ENCODE measurements at places on chromosomes 6 and 20.
A peak's percentile ranks its signal among the peaks of the same experiment; 100 is the strongest.

DNA sequence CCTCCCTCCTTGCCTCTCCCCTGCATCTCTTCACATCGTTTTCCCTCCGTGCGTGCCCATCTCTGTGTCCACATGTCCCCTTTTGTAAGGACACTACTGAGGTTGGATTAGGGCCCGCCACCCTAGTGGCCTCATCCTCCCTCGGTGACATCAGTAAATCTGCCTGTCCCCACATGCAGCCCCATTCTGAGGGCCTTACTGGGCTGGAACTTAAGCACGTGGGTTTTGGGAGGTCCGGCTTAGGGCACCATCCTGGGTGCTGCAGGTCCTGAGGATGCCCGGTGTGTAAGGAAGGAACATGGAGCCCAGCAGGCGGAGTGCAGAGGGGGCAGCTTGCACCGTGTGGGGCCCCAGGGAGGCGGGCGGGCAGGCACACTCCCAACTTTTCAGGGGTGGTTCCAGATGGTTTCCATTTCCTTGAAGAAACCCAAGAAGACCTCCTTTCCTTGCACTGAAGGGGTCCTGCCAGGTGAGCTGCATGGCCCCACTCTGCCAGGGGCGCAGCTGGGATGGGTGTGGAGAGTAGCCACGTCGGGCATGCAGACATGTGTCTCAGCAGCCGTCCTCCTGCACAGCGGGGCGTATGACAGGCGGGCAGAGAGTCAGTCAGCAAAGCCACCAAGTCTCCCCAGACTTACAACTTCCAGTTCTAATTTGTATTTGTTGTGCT is 329.9 kb downstream of the QKI start:
- DNase-seq, result no peak

DNA sequence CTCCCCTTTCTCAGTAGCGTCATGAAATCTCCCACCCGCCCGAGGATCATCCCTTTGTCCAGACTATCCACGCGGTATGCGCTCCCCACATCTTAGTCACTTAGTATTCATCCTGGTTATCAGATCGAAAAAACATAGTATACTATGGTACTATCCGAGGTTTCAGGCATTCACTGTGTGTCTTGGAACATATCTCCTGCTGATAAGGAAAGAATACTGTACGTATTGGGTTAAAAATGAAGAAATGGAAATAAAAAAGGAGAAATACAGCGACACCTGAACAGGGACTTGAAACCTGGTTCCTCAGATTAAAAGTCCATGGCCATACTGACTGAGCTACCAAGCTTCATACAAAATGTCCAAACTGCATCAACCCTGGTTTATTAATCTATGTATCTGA is 14.0 kb downstream of the HMGN4 start:
- no peak for DNase-seq

GRCh38 chr6:140052736-140053729 is 678.6 kb upstream of the CITED2 start:
- peak; percentile 46 for DNase-seq

- DNase-seq, result no peak
Observed at GRCh38 chr20:32672982-32673851, 524 bp downstream of the C20orf203 start.

DNA sequence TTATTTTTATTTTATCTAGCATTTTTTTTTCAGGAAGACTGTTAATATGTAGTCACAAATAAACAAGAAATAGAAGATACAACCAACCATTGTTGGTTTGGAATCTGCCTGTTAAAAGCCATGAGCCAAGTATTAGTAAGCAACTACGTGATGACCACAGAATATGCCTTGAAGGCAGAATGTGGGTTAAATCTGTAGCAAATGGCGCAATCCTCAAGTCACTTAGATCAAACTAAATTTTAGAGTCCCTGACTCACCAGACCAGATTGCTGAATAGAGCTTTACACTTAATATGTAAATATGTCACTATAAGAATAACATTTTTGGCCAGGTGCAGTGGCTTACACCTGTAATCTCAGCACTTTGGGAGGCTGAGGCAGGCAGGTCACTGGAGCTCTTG is 800.1 kb upstream of the CITED2 start:
- no peak for DNase-seq

DNA sequence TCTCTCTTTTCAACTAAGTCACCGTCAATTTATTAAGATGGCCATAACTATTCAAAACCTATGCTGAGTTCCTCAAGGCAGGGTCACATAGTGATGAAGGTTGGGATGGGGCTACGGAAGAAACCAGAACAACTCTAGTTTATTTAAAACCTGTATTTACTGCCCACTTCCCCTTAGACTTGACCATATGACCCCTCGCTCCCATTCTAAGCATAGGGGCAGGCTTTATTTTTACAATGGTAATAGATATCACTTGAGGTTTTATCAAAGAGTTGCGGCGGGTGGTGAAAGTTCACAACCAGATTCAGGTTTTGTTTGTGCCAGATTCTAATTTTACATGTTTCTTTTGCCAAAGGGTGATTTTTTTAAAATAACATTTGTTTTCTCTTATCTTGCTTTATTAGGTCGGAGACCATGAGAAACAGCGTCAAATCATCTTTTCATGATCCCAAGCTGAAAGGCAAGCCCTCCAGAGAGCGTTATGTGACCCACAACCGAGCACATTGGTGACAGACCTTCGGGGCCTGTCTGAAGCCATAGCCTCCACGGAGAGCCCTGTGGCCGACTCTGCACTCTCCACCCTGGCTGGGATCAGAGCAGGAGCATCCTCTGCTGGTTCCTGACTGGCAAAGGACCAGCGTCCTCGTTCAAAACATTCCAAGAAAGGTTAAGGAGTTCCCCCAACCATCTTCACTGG is 5.5 kb downstream of the EDN1 start:
- DNase-seq, result no peak

GRCh38 chr20:7155282-7155681 is 387.8 kb downstream of the BMP2 start:
- DNase-seq, result no peak

DNA sequence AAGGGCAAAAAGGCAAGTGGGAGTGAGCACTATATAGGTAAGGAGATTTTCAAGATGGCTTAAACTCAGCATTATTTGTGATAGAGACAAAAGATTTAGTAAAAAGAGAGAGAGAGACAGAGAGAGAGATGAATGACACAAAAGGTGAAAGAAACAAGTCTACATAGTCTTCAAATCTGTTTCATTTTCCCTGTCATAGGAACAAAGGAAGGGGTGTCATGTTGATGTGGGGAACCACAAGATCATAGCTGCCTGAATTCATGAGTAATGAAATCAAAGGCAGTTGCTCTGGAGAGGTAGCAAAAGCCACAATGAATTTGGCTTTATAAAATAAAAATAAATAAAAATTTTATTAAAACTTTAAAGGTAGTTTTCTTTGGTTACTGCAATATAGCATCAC is 67.2 kb upstream of the PHIP start:
- no peak for DNase-seq

DNA sequence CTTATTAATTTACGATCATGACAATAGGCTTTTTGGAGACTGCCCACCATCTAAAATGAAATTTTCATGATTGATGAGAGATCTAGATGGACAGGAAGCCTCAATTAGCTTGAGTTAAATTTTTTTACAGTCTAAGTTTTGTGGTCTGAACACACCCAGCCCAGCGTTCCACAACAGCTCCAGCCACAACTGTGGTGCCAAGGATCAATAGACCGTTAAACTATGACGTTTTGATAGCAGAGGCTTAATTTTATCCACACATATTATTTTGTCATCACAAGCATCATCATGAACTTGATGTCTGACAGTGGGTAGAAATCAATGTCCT is 5.5 kb upstream of the GABRR1 start:
- DNase-seq, result no peak

DNA sequence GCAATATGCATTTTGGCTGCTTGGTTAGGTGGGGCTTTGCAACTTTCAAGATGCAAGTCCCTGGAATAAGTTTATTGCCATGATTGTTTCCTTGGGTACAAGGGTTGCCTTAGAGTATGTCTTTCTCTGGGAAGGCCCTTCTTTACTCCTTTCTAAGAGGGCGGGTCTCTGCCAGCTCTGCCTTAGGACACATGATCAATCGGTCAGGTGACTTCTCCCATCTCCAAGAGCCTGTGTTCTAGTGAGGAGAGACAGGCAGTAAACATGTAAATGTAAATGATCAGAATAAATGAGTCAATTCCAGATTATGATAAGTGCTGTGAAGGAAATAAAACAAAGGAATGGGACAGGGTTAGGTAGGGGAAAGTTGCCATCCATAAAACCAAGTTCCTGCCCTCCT is 43.2 kb upstream of the BCAS1 start:
- DNase-seq, result no peak

- DNase-seq, result no peak
Observed at GRCh38 chr6:90479603-90479926, 107.3 kb downstream of the MAP3K7 start.

- DNase-seq, result peak; percentile 28
Observed at GRCh38 chr6:105363100-105363754, 39.7 kb downstream of the PREP start.

GRCh38 chr6:131139599-131139998 is 4.3 kb downstream of the AKAP7 start:
- no peak for DNase-seq

GRCh38 chr6:109050447-109051102 is 44.1 kb downstream of the SESN1 start:
- no peak for DNase-seq

DNA sequence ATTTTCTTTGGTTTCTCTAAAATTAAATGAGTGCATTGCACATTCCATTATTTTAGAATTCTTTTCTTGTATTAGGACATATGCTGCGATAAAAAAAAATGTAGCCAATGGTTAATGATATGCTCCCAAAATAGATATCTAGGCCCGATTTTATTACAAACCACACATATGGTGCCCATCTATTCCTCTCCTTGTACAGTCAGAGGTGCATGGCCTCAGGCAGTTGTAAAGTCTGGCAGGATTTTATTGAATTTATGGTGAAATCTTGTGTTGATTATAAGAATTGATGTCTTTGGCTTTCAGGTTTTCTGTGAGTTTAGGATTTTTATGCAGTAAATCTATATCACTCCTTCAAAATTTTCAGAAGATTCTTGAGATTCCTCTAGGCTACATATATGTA is 192.2 kb downstream of the RFPL4B start:
- no peak for DNase-seq

- DNase-seq, result no peak
Observed at GRCh38 chr6:144265061-144265357, 20.1 kb upstream of the UTRN start.

DNA sequence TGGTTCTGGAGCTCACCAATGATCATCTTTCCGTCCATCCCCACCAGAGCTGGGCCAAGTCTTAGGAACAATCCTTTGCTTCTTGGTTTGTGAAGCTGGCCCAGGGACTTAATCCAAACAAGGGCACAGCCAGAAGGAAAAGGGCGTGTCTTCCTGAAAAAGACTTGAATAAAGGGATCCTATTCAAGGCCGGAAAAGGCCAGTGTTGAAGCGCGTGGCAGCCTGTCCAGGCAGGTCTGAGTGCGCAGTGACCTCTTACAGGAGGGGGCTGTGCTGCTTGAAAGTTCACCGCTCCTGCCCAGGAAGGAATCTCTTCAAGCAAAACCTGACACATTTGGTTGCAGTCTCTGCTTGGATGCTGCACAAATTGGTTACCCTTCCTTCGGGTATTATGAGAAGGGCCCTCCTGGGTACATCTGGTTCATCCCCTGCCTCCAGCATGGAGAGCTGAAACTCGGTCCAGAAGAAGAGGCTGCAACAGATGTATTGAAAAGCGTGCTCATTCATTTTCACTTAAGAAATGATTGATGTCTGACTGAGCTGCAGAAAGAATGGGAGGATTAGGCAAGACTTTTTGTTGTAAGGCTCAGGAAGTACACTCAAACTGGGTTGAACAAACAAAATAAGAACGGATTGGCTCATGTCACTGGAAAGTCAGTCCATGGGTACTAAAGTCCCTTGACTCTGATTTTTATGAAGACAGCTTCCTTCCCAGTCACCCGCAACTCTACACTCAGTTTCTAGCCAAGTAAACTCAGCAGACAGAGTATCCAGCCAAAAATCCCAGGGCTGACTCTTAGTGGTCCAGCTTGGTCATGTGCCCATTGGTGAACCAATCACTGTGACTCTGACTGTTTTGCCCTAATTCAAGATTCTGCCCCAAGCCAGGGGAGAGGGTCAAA is 136.3 kb downstream of the TFAP2C start:
- no peak for DNase-seq

DNA sequence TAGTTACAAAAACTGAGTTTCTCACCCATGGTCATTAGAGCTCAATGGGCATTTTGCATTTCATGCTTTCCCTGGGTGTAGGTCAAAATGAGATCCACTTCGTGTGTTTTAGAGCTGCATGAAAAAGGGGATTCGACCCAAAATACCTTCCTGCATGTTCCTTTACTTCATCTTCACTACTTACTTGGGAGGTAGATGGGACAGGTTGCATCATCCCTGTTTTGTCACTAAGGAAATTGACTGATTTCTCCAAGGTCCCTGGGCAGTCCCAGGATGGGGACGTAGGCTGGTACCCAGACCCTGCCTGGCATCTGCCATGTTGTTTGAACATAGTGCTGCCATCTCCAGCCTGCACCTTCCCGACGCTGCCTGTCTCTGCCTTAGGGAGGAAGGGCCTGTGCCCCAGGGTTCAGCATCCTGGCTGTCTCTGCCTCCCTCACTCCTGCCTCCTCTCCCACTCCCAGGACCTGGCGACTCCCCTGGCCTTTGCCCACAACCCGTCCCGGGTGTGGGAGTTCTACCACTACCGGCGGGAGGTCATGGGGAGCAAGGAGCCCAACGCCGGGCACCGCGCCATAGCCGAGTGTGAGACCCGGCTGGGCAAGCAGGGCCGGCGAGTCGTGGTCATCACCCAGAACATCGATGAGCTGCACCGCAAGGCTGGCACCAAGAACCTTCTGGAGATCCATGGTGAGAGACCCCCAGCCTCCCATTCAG is 17.0 kb downstream of the SIRT5 start:
- no peak for DNase-seq

- DNase-seq, result no peak
Observed at GRCh38 chr6:89787660-89788328, 31.8 kb downstream of the MDN1 start.
